ENCODE measurements at places on chromosomes 11 and 22.

GRCh38 chr22:41907436-41908401 is 7.2 kb downstream of the SHISA8 start:
- no peak for DNase-seq

DNA sequence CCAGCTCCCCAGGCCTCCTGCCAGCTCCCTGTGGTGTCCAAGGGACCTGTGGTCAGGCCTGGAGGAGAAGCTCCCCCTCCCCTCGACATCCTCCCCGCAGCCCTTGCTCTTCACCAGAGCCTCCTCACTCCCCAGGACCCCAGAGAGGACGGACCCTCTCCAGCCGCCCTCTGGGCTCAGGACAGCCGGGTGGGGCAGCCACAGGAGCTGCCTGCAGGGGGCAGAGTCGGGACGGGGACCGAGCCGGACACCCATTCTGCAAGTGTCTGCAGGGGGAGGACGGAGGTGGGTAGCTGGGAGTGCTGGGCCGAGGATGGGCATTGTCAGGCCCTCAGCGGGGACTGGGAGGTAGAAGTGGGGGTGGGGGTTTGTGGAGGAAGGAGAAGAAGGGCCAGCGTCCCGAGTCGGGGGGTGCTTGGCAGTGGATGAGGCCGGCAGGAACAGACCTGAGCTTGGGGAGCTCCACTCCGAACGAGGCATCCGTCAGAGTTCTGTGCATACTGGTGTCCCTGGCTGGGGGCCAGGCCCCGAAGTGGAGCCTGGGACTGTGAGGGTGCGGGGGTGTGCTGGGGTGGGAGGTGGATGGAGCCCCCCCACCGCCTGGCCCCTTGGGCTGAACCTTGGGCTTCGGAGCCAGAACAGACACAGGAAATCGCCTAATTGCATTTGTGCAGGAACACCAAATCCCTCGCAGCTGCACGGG is 15.2 kb downstream of the PRR33 start:
- DNase-seq, result no peak

- no peak for DNase-seq
Measured at GRCh38 chr11:26753723-26754504, 32.1 kb upstream of the SLC5A12 start.

GRCh38 chr22:37932401-37932800 is 21.0 kb downstream of the C22orf23 start:
- no peak for DNase-seq

GRCh38 chr11:110062247-110062646 is 30.9 kb upstream of the ZC3H12C start:
- no peak for DNase-seq

DNA sequence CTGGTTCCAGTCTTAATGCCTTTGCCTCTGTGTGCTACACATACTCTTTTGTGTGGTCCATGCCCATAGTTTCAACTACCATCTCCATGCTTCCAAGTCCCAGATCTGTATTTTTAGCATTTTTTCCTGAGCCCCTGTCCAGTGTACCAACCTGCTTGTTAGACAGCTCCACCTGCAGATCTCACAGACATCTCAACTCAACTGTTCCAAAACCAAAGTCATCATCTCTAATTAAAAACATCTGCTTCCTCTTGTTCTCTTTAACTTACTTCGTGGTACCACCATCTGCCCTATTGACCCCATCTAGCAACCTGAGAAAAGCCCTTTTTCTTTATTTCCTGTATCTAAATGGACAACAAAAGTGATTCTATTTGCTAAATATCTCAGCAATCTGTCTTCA is 8.6 kb upstream of the KMT2A start:
- DNase-seq, result no peak

- DNase-seq, result no peak
Measured at GRCh38 chr11:33774736-33775466, 581 bp upstream of the FBXO3 start.

- no peak for DNase-seq
Measured at GRCh38 chr22:44190381-44190976, 9.8 kb downstream of the PARVG start.
